ENCODE measurements at places on chromosomes 4 and X.
A peak's percentile ranks its signal among the peaks of the same experiment; 100 is the strongest.

GRCh38 chr4:163911891-163912290 is 417.4 kb downstream of the TMA16 start:
- no peak for DNase-seq

DNA sequence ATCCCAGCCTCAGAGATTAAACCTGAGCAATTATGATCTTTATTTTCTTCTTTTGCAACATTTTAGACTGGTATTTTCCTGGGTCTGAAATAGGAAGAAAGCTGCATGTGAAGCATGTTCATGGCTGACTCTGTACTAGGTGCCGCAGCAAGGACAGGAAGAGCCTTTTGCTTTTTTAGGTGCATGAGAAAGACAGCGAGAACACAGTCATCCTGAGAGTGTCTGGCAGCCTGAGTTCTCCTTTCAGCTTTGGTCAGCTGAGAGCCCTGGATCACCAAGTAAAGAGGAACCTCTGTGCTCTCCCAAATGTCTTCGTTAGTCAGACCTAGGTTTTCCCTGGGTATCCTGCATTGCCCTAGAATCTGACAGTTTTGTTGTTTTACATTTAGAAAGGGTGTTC is 29.8 kb downstream of the FAM149A start:
- no peak for DNase-seq

GRCh38 chr4:168887809-168888208 is 122.2 kb downstream of the CBR4 start:
- no peak for DNase-seq

DNA sequence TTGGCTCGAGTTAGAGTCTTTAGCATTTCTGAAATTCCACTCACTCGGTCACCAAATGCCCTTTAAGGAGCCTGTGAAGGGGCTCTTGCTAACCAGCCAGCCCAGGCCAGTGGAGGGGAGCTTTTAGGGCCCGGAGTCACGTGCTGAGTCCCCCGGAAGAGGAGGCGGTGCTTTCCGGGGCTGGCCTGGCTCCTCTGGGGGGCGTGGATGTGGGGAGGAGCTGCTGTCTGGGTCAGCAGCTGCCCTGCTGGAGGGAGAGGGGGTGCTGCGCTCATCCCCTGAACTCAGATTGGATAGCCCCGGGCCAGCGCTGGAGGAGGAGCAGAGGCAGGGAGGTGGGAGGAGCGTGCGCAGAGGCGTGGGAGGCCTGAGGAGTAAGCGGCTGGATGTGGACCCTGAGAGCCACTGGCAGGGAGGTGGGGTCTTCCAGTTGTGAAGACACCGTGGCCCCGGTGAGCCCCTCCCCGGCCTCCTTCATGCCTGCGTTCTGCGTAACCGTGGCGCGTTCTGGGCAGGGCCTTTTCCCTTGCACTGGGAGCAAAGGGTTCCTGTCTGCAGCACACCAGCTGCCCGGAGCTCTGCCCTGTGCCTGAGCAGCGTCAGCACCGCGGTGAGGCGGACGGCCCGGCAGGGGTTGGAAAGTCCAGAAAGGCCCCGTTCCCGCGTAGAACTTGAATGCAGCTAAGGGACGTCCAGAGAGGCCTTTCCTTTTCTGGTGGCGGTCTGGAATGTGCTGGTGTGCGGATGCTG is 19.7 kb downstream of the MAEA start:
- DNase-seq: no peak

- DNase-seq: no peak
Observed at GRCh38 chr4:156775813-156776212, 195.8 kb downstream of the PDGFC start.

DNA sequence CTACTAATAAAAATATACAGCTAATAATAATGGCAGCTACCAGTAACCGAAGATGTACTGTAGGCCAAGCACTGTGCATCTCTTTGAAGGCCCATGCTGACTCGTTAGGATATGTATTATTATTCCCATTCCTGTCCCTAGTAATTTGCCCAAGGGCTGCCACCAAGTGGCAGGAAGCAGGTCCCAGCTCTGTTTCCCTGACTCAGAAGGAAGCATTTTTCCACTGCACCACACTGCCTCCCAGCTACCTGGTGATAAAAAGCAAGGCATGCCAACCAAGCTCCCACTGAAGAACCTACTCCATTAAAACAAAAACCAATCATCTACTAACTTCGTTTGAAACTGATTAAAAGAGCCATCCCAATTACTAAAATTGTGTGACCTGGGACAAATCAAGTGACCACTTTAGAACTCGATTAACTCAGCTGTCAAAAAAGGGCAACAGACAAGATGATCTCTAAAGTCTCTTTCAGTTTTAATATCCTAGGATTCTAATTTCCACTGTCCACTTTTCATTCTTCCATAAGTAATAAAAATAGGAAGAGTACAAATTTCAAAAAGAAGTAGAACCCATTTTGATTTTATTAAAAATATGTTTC is 24.3 kb upstream of the PGM2 start:
- DNase-seq: no peak

- no peak for DNase-seq
Observed at GRCh38 chr4:17103231-17103630, 204.8 kb upstream of the LDB2 start.

DNA sequence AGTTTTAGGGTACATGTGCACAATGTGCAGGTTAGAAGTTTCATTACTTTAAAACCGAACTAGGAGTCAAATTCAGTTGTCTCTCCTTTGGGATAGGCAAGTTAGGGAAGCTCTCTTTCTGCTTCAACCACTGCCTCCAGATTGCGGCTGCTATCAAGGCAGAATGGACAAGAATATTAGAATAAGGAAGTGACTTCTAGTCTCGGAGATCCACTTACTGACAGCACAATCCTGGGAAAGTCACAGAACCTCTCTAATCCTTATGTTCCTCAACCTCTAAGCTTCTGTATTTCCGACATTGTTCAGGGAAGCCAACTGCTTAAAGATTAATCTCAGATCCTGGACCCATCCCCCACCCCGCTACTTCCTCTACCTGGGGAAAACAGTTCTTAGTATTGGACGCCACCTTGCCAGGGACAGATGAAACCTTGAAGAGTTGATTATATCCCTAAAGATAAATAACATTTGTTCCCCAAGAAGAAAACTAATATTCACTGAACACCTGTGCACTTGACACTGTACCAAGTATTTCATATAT is 2.1 kb downstream of the NUP62CL start:
- DNase-seq: no peak

- DNase-seq: no peak
Observed at GRCh38 chrX:133587818-133588217, 172.5 kb upstream of the GPC4 start.

DNA sequence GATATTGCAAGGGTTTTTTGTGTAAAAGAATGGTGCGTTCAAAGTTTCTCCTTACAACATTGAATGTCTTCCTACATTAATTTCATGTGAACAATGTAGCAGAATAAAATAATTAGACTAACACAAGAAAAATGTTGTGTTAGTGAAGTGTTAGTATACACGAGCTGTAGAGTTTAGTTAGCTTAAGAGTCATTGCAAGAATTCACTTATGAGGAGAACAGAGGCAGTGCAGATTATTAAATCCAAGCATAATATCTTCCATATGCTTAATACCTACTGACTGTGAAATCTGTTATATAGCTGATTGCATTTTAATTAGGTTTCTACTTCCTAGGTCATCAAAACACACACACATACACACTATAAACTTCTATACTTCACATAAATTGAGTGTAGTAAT is 959.0 kb downstream of the FAT4 start:
- DNase-seq: no peak

DNA sequence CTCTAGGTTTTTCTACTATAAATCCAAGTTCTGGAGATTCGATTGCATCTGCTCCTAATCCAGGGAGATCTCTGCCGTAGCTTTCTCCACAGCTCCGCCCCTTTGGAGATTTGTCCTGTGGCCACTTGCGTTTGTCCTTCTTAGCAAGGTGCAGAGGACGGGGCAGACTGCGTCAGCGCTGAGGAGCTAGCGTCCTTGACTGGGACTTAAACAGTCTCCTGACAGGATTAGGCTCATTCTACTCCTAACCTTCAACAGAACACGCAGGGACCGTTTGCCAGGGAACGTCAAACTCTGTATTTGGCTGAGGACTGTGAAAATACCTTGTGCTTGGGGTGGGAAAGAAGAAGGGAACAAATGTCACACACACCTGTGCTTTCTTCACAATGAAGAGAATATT is 38.6 kb downstream of the SORBS2 start:
- no peak for DNase-seq

DNA sequence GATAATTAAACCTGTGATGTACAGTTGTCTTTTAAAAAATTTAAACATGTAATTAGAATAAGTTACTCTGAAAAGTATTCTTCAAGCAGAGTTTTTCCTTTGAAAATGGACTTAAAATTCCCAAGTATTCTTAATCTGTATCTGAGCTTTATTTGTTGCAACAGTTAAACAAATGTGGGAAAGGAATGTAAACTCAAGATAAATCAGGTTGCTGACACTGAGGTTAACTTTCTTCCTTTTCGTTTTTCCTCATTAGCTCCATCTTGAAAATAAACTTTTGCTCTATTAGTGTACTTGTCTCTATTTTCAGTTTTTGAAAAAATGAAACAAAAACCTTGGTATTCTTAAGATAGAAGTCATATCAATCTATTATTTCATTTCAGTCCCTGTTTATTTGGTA is 144.5 kb upstream of the BMPR1B start:
- DNase-seq: no peak

- peak; percentile 32 for DNase-seq
Observed at GRCh38 chrX:154458954-154459778, 1.1 kb downstream of the PLXNA3 start.

- no peak for DNase-seq
Observed at GRCh38 chrX:6184900-6185515, 43.7 kb downstream of the NLGN4X start.

DNA sequence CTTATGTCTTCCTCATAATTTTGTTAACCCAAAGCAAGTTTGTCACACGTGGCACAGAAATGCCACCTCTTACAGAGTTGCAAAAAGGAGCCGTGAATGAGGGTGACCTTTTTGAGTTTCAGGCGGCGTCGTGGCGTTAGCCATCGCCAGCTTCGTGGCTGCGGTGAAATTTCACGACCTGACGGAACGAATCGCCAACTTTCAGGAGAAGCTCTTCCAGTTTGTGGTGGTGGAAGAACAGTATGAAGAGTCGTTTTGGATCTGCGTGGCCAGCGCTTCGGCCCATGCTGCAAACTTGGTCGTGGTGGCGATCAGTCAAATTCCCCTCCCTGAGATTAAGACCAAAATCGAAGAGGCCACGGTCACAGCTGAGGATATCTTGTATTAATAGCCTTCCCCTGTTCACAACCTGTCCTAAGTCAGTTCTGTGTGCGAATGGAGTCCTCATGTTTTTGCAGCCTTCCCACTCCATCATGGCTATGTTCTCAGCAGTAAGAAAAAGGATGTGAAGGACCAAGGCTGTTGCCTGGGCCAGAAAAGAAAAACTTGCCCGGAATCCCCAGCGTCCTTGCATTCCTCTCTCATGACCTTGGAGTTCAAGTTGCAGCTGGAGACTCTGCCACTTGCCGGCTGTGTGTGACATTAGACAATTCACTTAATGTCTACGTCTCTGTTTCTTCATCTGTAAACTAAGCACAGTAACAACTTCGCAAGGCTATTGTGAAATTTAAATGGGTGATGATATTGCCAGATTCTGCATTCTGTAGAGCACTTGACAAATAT is 11.9 kb downstream of the CLRN2 start:
- no peak for DNase-seq

GRCh38 chrX:51852096-51852495 is 41.3 kb upstream of the MAGED1 start:
- DNase-seq: no peak

GRCh38 chr4:152265149-152265621 is 270.7 kb downstream of the FBXW7 start:
- no peak for DNase-seq

DNA sequence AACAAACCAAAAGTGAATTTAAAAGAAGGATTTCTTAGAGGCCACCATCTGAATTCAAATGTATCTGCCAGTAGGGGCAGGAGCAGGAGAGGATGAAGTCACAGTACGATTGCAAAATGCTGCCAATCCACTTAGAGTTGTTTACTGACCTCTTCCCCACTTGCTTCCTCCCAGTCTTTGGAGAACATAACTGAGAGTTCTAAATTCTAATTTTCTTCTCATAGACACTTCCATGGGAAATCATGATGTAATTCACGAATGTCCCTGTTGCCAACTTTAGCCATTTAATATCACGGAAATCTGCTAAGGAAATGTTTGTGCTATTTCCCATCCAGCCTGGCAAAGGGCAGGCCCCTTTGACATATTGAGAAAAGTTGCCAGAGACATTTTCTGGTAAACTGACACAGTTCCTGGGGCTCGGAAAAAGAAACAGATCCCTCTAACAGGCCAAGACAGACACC is 33.6 kb upstream of the NOCT start:
- no peak for DNase-seq

- no peak for DNase-seq
Observed at GRCh38 chr4:14783011-14783877, 219.0 kb upstream of the CPEB2 start.

DNA sequence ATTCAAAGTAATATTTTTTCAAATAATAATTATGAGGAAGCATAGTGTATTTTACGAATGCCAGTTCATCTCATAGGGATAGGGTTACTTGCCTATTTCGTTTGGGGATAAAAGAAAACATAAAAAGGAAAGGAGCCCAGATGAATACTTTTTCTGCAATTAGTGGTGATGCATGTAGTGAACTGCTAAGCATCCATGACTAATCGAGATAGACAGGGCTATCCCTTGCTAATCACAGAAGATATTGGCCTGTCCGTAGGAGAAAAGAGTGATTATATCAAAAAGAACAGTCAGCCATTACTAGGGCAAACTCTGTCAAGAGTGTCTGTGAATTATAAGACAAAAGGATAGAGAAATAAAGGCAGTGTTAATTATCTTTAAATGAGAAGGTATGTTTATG is 746.1 kb downstream of the C4orf33 start:
- no peak for DNase-seq

DNA sequence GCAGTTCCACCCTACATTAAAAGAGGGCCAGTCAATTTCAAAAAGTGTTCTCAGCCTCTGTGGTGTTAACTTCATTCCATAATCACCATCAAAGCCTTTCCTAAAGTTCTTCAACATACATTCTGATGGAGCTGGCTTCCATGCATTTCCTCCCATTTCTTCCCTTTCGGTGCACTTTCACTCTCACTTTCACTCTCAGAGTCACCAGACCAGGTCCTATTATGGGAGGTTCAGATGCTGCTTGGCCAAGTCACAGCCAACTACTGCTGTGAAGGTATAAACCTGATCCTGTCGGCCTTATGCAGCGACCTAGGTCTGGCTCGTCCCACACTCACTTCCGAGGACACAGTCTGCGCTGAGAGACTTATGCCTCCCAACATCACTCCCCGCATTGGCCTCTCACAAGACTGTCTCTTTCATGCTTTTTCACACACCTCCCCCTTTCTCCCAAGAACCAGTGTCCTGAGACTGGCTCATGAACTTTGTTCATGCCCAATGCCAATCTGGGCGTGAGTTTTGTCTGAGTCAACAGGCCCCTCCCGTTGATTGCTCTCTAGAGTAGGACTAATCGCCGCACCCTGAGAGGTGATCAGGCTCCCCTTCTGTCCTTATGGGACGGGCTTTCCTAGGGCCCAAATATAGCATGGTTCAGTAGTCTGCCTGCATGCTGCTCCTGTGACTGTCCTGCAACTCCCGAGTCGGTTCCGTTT is 60.8 kb upstream of the XAGE1B start:
- no peak for DNase-seq
